ENCODE measurements at places on chromosomes 7 and 10.

- DNase-seq: peak; percentile 46
Observed at GRCh38 chr7:106037489-106038176, 74.5 kb downstream of the SYPL1 start.

GRCh38 chr7:85508642-85509410 lies 322.0 kb upstream of the SEMA3D start:
- no peak for DNase-seq

DNA sequence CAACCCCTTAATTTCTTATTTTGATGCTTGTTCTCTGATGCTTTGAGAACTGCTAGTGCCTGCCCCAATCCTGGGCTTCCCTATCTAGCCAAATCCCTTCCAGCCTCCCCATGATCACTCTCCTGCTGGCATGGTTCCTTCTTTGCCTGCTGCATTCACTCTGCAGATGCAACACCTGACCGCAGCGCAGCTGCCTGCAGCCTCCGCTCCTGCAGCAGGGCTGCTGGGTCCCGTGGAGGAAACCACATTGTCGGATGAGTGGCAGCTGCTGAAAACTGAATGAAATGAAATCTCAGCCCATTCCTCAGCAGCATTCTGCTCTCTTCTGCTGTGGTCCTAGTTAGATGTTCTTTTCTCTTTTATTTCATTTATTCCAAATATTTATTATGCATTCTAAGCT lies 320.3 kb downstream of the CCDC3 start:
- DNase-seq: peak; percentile 66

- DNase-seq: no peak
Observed at GRCh38 chr10:84135836-84136235, 3.5 kb upstream of the GHITM start.

GRCh38 chr10:77702166-77702565 lies 64.6 kb upstream of the KCNMA1 start:
- peak; percentile 80 for DNase-seq

DNA sequence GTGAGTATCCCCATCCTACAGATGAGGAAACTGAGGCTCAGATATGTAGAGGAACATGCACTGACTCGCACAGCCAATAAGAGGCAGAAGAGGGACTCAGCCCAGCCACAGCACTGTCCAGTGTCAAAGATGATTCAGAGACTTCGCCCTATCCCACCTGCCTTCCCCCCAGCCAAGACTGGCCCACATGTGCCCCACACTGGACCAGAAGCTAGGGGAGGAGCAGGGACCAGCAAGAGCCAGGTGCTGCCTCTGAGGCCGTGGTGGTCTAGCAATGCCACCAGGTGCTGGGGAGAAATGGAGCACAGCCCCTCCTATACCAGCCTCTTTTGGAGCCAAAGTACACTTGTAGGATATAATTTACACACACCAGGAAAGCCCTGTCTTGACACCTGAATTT lies 22.3 kb downstream of the GRID1 start:
- no peak for DNase-seq

- no peak for DNase-seq
Observed at GRCh38 chr10:119726676-119727261, 919 bp downstream of the INPP5F start.

DNA sequence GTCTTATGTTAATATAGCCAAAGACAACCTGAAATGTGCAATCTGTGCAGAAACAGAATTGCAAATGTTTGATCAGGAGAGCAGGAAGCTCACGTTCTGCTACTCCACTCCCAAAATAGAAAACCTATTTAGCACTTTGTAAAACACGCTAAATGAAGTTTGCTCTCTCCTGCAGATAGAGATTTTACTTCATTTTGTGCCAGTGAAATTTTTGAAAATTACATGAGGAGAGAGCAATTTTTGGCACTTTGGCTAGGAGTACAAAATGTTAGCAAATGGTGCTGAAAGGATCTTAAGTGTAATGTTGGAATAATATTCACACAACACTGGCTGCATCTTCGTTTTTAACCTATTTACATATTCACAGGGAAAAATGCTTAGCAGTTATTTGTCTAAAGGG lies 61.9 kb downstream of the SEM1 start:
- no peak for DNase-seq

DNA sequence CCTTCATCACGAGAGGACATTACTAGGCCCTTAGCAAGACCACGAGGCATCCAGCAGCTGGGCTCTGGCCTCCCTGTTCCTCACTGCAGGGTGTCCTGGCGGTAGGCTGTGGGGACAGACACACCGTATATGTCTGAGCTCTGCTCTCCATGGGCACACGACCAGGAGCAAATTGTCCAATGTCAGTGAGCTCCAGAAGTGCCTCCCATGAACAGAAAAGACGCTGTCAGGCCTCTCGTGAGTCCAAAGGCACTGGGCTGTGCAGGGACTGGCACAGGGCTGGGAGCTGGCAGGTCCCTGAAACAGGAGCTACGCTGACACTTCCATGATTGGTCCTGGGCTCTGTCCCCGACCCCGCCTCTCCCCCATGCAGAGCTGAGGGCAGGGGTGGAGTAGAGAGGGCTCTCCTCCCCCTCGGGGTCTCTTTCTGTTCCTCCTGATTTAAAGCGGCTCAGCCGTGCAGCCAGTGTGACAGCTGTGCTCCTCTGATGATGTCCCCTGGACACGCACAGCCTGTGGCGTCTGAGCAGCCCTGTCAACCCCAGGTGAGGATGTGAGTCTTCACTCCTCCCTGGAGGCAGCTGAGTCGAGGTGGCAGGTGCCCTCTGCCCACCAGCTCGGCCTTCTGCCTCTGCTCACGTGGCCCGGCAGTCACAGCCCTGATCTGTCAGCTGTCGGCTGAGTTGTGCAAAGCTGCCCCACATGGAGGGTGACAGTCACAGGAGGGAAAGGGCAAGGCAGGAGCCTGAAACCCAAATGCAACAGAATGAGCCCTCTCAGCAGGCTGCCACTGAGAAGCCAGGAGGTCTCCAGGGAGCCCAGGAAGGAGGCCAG lies 13.0 kb downstream of the ANTXRL start:
- DNase-seq: no peak

DNA sequence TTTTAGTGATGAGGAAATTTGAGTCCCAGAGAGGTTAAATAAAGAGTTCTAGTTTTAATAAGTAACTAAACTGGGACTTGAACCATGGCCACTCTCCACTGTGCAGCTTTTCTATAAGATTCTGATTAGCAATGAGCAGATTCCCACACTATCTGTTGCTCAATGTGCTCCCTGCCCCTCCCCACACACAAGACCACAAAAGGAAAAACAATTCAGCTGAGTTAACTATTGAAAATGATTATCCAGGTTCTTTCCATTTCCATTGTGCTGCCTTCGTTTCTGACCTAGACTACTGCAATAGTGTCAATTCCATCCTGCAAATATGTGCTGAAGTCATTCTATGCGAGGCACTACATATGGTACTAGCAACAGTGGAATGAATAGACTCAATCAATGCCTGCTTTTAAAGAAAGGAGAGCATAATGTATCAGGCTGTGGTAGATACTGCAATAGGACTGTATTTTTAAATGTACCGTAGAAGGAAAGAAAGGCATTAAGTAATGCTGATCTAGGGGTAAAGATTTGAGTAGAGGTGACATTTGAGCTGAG lies 97.0 kb downstream of the SEMA3C start:
- DNase-seq: no peak

GRCh38 chr7:13352677-13353076 lies 636.8 kb downstream of the ETV1 start:
- DNase-seq: no peak

DNA sequence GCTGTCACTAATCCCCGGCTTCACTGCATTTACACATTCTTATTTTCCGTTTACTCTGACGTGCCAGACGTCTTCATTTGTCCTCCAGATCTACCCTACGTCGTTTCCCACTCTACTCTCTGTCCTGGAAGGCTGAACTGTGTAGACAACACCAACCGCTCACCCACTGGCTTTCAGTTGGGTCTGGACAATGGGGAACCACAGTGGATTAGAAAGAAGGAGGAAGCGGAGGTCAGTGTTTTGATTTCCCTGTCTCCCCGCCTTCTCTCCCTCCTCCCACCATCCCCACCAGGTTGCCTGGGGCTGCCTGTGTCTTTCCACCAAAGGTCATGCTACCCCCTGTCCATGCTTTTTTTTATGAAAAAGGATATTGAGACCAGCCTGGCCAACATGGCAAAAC lies 14.0 kb upstream of the CTBP2 start:
- DNase-seq: no peak

DNA sequence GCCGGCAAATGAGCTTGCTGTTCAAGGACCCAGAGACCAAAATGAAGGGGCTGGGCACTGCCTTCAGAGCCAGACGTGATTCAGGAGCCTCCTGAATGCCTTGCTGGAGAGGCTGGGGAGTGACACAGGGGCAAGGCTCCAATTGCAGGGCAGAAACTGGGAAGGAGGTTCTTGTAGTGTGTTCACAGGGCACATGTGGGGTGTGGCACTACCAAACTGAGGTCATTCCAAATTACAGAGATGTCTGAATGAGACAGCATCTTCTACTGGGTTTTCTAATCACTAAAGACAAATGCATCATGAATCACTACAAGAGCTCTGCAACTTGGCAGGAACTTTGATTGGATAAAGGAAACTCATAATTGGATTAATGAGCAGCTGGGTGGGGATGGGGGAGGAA lies 17.8 kb downstream of the CRTAC1 start:
- no peak for DNase-seq

DNA sequence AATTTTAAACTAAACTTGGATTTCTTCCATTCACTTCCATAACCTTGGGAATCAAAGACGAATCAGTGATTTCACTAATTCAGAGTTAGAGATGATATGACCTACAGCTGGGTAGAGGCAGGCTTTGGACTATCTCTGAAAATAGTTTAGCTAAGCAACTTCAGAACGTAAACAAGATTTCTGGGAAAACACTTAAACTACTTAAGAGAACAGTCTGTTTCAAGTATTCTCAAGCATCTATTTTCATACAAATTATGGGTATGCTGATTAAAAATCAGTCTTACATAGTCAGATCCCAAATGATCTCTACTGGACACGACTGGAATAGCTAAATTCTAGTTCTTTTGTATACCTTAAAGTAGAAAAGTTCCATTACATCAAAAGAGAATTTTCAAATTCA lies 179.9 kb downstream of the PLCE1 start:
- no peak for DNase-seq

DNA sequence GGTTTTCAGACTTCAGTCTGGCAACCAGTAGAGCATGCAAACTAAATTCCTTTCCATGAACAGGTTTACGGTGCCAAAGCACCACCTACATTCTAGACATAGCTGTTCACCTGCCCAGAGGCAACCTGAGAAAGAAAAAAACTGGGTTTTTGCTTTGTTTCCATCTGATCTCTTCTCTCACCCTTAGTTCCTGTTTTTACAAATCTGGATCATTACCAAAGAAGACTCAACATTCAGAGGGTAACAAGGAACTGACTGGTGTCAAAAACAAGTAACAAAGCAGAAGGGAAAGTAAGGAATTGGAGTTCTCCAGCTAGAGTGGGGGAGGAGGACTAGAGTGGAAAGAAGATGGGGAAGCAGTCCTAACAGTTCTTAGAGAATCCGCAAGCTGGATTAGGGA lies 36.4 kb downstream of the CPVL start:
- no peak for DNase-seq

DNA sequence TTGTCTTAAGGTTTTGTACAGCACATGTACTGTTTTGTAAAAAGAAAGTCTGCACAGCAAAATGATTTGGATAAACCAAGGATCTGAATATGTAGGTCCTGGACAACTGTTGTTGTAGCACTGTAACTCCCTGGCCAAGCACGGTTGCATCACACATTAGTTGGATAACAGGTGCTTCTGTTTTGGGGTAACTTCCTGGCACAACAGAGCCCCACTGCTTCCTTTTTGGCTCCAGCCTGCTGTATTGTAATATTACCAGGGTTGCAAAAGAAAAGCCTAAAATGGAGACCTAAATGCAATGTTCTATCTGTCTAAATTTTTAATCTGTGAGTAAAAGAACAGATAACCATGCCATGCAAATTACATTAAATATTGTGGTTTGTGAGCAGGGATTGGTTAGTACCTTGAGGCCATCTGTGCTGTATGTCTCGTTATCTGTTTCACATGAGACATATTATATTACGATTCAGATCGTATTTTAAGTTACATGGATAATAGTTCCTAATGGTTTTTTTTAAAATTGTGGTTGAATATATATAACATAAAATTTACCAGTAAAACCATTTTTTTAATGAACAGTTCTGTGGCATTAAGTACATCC lies 27.5 kb upstream of the WAC start:
- DNase-seq: peak; percentile 19

DNA sequence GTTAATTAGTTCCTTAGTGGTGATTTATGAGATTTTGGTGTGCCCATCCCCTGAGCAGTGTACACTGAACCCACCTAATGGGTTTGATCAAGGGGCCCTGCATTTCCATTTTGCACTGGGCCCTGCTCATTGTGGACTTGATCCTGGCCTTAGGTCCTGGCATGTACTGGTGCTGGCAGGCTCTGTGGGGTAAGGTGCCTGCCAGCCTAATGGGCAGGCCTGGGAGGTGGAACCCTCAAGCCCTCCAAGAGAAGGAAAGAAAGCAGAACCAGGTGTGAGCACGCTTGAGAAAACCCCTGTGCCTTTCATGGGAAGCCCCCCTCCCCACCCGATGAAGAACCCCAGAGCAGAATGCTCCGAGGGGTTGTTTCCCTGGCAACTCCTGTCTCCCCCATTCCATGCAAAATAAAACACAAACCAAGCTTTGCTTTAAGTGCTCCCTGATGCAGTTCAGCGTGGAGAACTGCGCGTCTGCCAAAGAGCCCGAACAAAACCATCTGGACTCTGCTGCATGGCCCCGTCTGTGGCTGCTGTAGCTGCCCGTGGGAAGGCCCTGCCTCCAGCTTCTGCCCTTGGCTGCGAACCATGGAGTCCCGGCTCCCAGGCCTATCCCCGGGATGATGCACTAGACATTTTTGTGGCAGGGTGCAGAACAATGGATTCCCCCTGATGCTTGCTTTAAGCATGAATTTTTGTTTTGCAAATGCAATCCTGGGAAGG lies 123.3 kb downstream of the PRPF18 start:
- DNase-seq: peak; percentile 5

- DNase-seq: no peak
Observed at GRCh38 chr10:45224219-45224841, 91.1 kb downstream of the OR13A1 start.

- DNase-seq: no peak
Observed at GRCh38 chr7:138049505-138050116, 26.6 kb upstream of the AKR1D1 start.
